SIG-M5 (cell line): ENCODE measurements at places on chromosomes 7 and 10.

- DNase-seq: no peak
These were observed 6.8 kb downstream of the SMARCD3 start for GRCh38 chr7:151241755-151242096.

GRCh38 chr7:135976312-135977006 lies 700 bp downstream of the MTPN start:
- DNase-seq: no peak

DNA sequence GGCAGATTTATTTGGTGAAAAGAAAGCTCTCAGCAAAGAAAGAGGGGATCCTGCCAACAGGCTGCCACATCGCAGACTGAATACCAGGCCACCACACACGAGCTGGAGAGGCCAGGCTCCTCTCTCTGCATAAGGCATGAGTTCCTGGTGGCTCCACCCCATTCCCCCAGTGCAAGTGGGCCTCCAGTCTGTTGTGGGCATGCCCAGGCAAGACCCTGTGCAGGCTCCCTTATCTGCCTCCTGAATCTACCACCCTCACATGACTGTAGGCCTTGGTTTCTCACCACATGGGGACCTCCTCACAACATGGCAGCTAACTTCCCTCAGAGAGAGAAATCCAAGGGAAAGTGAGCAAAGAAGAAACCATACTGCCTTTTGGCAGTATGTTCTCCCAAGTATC lies 26.7 kb upstream of the CUL1 start:
- DNase-seq: no peak

GRCh38 chr7:1943326-1943725 lies 273.2 kb downstream of the ELFN1 start:
- no peak for DNase-seq

- DNase-seq: no peak
These were observed 230.5 kb upstream of the TMEM229A start for GRCh38 chr7:124263232-124263827.
